ENCODE measurements at places on chromosomes 16 and 17.
A peak's percentile ranks its signal among the peaks of the same experiment; 100 is the strongest.

DNA sequence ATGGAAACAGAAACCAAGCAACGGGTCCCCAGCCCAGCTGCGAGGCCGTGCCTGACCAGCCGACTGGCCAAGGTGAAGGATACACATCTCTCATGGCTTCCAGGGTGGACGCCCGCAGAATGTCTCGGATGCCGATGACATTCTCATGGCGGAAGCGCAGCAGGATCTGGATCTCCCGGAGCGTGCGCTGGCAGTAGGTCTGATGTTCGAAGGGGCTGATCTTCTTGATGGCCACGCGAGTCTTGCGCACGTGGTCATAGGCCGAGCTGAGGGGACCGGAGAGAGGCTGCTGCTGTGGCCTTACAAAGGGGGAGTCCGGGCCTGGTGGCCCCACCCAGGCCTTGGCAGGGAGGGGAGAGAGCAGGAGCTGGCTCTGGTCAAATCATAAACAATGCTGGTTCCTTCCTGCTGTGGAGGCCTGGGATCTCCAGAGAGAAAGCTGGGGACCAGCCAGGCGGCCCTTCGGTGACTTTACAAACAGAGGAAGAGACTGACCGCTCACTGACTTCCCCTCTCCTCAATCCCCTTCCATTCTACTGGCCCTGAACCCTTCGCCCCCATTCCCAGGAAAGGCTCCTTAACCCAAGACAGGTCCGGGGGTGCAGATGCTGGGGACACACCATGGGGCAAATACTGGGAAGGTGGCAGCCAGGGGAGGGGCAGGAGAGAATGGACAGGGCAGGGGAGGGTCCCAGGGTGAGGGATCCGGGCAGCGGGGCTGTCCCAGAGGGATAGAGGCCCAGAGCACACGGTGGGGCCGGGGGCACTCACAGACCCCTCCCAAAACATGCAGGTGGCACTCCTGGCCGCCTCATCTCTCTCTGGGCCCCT lies 1.1 kb downstream of the MAPK3 start:
- no peak for DNase-seq

DNA sequence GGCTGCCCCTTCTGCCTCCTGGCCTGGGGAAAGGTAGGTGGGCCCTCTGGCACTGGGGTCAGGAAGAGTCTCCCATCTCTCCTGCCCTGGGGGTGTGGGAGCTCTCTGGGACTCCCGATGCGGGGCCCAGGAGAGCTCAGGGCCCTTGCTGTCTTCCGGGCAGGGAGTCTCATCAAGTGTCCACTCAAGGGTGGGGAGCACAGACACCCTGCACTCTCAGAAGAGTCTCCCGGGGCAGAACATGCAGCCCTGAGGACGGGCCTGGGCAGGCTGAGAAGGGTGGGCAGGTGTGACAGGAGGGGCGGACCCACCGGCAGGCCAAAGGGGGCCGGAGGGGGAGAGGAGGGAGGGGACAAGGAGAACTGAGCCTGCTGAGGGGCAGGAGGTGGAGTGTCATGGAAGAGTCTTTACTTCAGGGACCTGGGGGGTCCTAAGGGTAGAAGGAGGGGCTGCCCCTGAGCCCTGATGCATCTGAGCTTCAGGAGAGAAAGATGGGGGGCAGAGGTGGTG lies 8.4 kb upstream of the PKMYT1 start:
- DNase-seq, result no peak

DNA sequence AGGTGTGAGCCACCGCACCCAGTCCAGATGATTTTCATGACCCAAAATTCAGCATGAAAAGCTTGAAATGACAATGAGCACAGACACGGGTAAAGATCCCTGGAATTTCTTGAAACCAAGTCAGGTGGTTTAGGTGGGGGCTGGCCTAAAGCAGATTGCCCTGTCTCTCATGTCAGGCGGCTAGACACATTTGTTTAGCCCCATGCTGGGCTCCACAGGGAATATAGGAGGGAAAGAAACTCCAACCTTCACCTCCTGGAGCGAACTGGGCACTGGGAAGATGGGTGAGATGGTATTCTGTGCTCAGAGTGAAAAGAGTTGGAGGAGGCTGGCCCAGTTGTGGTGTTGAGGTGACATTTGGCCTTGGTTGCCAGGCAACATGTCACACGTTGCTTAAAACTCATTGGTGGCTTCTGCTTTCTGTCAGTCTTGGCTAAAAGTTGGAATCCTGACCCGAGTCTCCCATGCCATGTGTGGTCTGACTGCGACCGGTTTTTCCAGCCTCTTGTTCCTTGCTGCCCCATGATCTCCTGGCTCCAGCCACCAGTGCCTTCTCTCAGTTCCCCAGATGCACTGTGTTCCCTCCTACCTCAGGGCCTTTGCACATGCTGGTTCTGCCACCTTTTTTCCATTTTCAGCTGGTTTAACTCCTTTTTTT lies 113.7 kb downstream of the ABCC6 start:
- DNase-seq, result no peak

DNA sequence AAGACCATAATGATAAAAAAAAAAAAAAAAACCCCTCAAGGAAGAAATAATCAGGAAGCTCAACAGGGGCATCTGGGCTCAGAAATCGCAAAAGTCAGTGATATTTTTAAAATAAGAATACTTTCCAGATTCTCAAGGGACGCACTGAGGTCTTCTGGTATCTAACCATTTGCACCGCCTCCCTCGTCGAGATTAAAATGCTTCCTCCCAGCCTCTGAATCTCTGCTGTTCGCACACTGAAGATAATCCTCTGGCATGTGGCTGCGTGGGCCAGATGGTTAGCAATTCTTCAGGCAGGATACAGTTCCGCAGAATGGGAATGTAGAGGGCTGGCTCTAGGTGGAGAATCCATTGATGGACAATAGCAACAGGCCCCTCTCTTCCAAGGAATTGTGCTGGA lies 211.7 kb upstream of the CDH5 start:
- DNase-seq, result peak; percentile 87

GRCh38 chr16:73183611-73184092 lies 135.7 kb upstream of the ZFHX3 start:
- peak; percentile 48 for DNase-seq

DNA sequence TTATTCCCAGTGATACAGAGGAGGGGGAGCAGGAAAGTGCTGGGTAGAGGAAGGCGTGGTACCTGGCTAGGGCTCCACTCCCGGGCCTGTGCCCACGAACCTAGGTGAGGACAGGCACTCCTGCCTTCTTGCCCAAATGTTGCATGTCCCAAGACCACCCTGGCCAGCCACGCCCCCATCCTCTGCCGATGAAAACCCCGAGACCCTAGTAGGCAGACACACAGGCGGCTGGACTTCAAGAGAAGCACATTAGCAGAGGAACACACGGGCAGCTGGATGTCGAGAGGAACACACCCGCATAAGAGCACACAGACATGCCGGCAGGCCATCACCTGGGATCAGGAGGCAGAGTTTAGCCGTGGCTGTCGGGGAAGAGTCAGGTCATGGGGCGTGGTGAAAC lies 1386.5 kb upstream of the GOT2 start:
- DNase-seq, result no peak

- DNase-seq, result no peak
Observed at GRCh38 chr16:52099382-52099781, 447.6 kb downstream of the TOX3 start.

Data from fibroblast of skin of right biceps (primary cell).